GM20000 (cell line): ENCODE measurements at places on chromosomes 4 and X.
A peak's percentile ranks its signal among the peaks of the same experiment; 100 is the strongest.

GRCh38 chr4:74235135-74235534, 73.1 kb upstream of the EPGN start:
- DNase-seq = no peak

DNA sequence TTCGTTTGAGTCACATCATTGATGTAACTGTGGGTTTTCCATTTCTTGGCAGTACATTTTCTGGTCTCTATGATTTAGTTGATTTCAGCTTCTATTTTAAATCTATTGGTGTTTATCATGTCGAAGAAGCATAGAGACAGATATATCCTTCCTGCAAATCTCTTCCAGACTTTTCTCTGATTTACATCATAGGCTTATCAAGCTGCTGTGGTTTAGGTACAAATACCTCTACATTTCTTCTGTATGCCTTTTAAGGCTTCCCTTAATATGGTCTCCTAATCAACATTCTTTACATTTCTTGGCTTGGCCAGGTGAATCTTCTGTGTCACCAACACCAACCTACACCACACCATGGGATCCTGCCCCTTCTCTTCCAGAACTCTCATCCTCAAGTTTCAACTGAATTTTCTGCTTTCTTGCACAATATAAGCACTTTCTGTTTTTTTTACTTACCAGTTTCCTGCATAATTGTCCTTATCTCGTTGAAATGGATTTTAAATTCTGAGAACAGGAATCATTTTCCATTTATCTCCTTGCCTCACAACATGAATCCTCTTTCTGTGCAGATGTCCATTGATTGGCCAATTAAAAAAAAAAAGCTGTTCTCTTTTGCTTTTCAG, 626.9 kb downstream of the ANKRD50 start:
- no peak for DNase-seq

GRCh38 chr4:169010125-169011023, at the start of gene CBR4:
CBR4 (minus strand) TSS chr4:169010255; CDS start chr4:169010089, 166 bp downstream.
- peak; percentile 87 for DNase-seq

DNA sequence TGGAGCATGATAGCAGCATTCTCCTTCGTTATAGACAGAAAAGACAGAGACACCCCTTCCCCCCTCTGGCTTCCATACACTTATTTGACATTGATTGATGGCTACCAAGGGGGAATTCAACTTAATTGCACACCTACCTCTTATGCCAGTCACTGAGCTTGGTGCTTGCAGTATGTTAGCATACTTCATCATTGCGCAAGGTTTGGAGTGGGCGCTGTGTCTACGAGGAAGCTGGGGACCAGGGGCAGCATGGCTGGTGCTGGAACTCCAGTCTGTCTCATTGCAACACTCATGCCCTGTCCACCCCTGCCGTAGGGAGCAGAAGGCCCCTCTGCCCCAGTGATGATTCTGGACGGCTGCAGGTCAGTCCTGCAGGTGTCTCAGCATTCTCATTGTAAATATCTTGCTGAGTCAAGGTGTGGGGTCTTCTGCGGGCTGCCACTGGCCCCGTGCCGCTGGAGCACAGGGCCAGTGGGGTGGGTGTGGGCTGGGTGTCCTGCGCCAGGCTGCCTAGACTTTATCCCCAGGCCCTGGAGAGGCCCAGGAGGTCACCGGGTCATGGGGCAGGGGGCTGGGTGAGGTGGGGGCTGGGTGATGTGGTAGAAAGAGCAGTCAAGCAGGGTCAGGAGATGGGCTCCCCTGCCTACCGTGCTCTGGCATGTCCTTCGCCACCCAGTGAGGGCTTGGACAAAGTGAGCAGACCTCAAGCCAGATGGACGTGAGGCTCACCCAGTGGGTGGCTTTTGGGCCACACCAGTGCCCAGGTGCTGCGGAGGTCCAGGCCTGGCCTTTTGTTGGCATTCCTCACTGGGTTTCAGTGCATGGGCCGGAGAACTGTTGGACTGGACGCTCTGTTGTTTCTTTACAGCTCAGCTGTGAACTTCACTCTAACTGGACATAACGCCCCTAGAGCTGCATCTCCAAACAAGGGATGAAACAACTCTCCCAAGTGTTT, 85.5 kb downstream of the PSAPL1 start:
- DNase-seq = no peak

GRCh38 chr4:117691572-117692351, 342.5 kb upstream of the NDST3 start:
- DNase-seq = no peak

DNA sequence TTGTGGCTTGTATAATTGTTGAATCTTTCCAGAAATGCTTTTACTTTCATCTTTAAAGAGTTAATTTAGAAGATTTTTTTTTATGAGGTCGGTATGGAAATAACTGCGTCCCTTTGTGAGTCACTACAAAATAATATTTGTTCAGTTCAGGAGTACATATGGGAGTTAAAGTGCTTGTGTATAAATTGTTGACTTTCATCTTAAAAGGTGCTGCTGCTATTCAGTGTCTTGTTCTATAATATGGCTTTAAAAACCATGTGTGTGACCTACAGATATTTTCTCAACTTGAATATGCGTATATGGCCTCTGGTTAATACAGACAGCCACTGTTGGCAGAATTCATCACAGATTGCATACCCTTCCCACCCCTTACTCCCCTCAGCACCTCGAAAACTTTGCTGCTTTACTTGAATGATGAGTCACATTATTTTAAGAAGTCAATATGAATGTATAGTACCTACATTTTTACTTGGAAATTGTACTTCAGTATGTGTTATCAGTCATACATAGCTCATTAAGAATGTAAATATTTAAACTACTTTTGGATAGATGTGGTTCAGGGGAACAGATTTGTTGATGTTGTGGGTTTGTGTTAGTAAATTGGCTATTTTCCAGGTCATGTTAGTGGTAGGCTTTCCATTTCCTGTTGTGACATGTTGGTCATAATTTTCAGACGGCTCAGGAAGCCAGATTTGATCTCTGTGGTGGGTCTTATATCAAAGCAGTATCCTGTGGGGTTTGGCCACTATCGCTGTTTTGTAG, 1.5 kb downstream of the CLCN3 start:
- DNase-seq = no peak
